ENCODE measurements at places on chromosomes 5 and 9. TPM values are rescaled to one million over a fixed set of nuclear protein-coding genes. Genes with fewer than 3 reads are reported as not detected.

The CSNK1A1 gene
- 520 TPM for total RNA-seq

The SLC25A2 gene
- not detected for total RNA-seq

The CKMT2 gene
- 1.2 TPM for total RNA-seq

DNA sequence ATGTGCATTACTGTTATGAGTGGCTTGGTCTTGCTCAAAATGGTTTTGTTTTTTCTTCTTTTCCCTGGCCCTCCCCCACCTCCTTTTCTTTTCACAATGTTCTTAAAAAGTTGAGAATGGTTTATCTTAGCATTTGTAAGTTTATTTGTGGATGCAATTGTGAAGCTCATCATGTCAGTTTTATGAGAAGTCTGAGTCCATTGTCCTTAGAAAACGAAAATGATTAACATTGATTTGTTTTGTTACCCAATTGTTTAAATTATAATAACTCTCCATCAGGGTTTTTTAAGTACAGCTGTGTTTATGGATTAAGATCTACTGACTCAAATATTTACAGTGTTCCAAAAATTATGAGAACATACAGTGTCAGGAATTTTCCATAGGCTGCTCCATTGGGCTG is 511.3 kb upstream of the PAPPA start:
- no peak for DNase-seq

The RNF224 gene
- not detected for total RNA-seq

- no peak for DNase-seq
These were observed 44.4 kb upstream of the GPR21 start for GRCh38 chr9:122988920-122989621.
